ENCODE measurements at places on chromosomes 1 and 21.

DNA sequence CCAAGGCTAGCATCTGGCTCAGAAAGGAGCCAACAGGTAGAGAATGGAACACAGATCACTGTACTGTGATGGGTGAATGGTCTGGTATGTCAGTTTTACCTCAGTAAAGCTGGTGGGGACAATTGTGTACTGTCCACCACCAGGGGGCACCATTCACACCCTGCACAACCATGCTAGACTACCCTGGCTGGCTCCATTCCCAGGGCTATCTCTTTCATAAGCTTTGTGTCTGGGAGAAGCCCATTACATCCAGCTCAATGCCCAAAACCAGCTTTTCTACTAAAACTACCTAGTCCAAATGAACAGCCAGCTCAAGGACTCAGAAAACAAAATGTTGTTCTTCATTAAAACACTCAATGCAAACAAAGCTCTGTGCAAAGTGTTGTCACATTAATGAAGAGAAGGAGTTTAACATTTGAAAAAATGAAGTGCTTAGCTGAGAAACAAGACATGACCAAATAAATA lies 62.0 kb upstream of the RASAL2 start:
- DNase-seq, result peak; percentile 60

- DNase-seq, result peak; percentile 75
These were observed 6.7 kb downstream of the LMO4 start for GRCh38 chr1:87335175-87335884.

DNA sequence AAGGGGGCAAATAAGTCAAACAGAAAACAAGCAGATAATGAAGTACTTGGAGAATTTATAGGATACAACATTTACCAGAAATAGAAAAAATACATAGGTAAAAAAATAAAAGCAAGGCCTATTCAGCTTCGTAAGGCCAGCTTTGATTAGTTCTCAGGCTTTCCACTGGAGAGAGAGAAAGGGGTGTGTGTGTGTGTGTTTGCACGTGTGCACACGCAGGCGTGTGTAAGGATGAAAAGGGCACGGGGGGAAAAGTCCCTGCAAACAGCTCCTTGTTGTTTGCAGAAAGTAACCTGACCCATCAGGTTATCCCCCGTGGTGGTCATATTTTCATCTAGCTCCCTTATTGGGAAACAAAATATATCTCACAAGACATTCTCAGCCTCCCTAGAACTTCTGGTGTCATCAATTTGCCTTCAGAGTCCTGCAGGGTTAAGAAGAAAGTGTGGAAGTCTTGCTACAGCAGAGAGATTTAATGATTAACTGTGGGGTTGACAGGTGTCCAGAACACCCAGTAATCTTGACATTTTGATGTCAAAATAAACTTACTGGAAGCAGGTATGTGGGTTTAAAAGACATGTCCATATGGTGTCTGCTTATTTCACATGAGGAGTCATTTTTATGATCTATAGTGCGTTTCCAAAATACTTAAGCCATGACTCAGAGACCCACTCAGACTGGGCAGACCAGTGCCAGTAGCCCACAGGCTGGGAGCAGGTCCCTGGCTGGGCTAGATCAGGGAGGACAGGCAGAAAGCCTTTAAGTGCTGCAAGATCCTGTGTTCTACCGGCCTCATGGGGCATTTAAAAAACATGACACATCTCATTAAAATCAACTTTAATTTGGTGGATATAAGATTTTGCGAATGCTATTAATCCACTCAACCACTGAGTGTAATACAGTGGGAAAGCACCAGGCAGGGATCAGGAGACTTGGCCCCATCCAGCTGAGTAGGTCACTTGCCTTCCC lies 487.6 kb upstream of the CAMK1G start:
- no peak for DNase-seq

DNA sequence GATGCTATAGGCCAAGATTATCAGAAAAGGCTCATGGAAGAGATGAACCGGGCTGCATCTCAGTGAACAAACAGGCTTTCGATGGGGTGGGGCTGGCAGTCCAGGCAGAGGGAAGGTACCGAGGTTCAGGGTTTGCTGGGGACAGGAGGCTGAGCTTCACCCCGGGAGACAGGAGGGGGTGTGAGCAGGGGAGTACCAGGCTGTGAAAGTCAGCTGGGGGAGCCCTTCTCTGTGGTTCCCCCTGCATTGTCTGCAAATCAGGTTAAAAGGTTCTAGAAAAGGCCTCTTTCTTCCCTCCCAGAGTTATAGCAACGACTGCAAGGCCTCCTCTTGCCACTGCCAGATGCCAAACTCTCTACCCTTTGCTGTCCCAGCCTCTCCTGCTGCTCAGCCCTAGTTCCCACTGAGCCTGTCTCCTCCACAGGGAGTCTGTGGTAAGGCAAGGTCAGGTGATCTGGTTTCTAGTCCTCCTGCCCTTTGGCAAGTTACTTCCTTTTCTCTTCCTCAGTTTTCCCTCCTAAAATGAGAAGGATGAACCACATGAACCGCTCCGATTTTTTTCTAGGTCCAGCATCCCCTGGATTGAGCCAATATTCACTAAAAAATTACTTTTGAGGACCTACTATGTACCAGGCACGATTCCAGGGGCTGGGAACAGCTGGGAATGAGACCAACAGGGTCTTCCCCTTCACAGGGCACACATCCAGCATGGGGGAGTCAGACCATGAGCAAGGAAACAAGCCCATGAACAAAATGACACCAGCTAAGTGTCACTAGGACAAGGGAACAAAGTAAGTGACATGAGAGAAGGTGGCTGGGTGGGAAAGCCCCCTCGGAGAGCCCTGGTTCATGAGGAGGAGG lies 7.2 kb downstream of the LAD1 start:
- no peak for DNase-seq

- no peak for DNase-seq
These were observed 10.7 kb downstream of the THAP3 start for GRCh38 chr1:6635161-6635909.

GRCh38 chr1:246790364-246790763 lies 66.2 kb downstream of the SCCPDH start:
- DNase-seq, result no peak

DNA sequence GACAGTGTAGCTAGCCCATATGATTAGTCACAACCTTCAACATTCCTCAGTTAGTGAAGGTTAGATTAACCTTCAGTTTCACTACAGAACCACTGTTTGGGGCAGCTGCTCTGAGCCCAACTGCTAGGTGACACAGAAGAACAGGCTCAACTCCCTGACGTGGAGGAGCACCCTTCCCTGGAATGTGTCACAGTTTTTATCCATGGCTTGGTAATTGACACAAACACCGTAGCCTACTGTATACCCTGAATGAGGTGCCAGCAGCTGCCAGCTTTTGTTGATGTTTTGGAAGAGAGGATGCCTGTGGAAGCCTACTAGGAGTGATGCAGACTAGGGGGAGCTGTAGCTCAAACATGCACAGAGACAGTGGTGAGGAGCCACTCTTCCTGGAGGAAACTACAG lies 56.6 kb upstream of the CR2 start:
- DNase-seq, result no peak

GRCh38 chr1:232432313-232432712 lies 197.6 kb downstream of the SIPA1L2 start:
- no peak for DNase-seq

- no peak for DNase-seq
These were observed 30.0 kb downstream of the PRRC2C start for GRCh38 chr1:171515299-171515698.

- no peak for DNase-seq
These were observed 842.0 kb upstream of the ADAMTS5 start for GRCh38 chr21:27808923-27809322.

All from CD14-positive monocyte (primary cell).